ENCODE measurements at places on chromosomes 1 and 21.

- DNase-seq = no peak
Observed at GRCh38 chr1:63698001-63698838, 75.6 kb upstream of the ROR1 start.

DNA sequence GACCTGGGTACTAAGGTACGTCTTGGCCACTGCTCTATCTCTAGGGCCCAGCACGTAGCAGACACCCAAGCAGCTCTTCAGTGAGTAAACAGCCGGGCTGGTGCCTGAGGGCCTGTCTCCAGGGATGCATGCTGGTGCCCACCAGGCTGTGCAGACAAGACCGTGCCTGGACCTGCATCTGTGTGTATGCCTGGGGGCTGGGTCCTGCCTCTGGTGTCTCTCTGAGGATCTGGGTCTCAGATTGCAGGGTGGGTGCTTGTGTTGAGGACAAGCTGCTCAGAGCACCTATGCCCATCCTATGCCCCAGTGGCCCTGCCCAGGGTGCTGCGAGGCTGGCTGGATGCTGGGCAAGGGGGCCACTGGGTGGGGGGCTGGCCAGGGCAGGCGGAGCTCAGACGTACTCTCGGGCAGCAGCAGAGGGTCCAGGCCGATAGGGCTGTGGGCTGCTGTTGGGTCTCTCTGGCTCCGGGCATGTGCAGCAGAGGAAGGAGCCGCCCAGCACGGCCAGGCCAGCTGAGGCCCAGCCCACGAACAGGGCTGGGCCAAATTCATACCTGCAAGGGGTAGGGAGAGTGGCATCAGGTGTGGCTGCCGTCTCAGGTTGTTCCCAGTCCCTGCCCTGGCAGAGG lies 4.4 kb downstream of the CLDN19 start:
- no peak for DNase-seq

GRCh38 chr21:16180614-16181013 lies 450.8 kb downstream of the USP25 start:
- no peak for DNase-seq

GRCh38 chr1:24481843-24482610 lies 20.6 kb upstream of the RCAN3 start:
- no peak for DNase-seq

GRCh38 chr1:209838537-209838936 lies 10.8 kb downstream of the UTP25 start:
- DNase-seq = no peak

- no peak for DNase-seq
Observed at GRCh38 chr1:212596798-212597197, 11.8 kb upstream of the ATF3 start.

DNA sequence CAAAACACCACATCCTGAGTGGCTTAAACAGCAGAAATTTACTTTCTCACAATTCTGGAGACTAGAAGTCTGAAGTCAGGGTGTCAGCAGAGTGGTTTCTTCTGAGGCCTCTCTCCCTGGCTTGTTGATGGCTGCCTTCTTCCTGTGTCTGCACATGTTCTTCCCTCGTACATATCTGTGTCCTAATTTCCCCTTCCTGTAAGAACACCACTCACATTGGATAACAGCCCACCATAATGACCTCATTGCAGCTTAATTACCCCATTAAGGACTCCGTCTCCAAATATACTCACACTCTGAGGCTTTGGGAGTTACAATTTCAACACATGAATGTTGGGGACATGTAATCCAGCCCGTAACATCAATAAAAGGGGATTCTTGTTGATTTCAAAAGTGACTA lies 23.4 kb downstream of the C8A start:
- DNase-seq = no peak

DNA sequence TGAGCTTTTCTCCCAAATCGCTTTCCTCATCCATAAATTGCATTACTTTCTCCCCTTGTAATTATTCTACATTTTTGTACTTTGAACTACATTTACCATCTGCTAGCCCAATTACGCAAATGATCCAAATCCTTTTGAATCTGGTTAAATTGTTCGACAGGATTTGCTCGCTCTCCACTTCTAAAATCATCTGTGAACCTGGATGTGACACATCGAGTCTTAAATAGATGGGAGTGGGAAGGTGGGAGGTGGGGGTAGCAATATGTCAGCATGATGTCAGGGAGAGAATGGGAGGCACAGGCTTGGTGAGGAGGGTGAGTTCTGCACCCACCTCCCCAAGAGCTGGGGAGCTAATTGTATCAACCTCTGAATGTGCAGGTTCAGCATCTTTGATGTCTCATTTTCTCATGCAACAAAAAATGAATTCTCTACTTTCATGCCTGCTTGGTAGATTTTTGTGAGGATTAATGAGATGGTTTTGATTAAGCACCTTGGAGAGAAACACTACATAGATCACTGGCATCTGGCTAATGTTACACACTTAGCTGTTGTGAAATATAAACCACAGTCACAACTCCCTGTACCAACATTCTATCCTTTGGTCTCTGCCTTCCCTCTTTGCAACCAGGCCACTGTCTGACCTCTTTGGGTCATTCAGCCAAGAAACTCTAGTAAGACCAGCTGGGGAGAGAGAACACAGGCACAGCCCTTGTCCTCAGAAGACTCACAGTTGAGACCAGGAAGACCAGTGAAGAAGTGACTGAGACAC lies 165.1 kb downstream of the DAB1 start:
- DNase-seq = peak; percentile 4

- no peak for DNase-seq
Observed at GRCh38 chr1:21520899-21521716, 11.9 kb downstream of the ALPL start.

DNA sequence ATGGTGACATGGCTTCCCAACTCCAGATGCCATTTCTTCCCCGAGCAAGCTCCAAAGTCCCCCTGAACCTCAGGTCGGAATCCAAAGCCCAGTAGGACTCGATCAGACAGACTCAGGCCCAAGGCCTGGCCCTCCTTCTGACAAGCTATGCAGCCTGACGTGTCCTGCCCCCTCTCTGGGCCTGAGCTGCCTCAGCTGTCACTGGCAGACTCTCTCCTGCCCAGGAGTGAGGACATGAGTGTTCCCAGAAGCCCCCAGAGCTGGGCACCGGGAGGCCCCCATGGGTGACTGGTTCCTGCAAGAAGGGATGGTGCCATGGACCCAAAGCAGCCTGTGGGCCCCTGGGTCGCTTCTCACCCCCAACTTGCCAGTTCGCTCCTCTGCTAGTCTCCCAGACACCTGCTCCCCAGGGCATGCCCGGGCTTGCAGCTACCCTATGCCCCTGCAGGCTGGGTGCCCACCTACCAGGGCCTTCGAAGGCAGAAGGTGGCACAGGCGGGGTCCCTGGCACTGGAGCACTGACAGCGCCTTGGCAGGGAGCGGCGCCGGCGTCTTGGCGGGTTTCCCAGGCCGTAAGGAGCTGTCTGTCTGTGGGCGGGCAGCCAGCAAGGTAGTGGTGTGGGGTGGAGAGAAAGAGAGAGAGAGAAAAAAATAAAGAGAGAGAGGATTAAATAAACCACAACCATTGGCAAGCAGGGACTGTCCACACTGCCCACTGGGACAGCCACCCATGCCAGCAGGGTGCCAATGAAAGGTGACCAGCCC lies 2.3 kb downstream of the EDN2 start:
- DNase-seq = no peak

GRCh38 chr1:223341121-223341520 lies 22.9 kb downstream of the SUSD4 start:
- peak; percentile 17 for DNase-seq

GRCh38 chr1:152348447-152348846 lies 11.4 kb downstream of the FLG2 start:
- no peak for DNase-seq

DNA sequence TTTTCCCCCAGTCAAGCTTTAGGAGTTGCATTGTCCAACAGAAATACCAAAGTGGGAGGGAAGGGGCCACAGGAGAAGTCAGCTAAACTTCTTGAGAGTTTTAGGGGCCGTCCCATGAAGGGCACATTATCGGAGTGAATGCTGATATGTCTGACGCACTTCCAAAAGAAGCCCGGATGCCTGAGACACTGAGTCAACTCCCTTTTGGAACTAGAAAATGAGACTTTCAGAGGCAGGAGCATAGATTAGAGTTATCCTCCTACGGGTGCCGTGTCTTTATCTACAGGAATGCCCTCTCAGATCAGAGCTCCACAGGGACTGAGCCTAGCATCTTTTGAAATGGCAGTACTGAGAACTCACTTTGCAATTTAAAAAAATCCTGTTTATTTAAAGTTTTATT lies 13.1 kb downstream of the ACTN2 start:
- DNase-seq = no peak

- no peak for DNase-seq
Observed at GRCh38 chr21:45945066-45945867, 36.3 kb upstream of the COL6A1 start.

GRCh38 chr1:89295187-89295586 lies 22.5 kb upstream of the GBP5 start:
- DNase-seq = no peak

Measured in nucleus accumbens (tissue), 56 donors.